ENCODE measurements at places on chromosomes 13 and 19.

- DNase-seq, result peak; percentile 54
These were observed 71.4 kb downstream of the ALOX5AP start for GRCh38 chr13:30806784-30807183.

DNA sequence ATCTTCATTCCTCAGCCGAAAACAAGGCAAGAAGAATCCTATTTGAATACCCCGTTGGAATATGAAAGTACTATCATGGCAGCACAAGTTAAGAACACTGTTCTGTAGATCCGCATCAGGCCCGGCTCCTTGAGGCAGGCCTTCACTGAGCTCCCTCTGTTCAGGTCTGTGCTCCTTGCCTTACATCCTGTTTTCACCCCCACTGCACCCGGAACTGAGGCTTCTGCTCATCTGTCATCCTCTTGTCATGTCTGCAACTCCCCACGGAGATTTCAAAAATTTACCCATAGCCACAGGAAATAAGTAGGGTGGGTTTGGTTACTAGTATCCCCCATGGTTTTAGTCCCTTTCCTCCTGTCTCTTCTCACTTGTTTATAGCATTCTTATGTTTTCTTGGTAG lies 861.9 kb downstream of the GPC5 start:
- no peak for DNase-seq

DNA sequence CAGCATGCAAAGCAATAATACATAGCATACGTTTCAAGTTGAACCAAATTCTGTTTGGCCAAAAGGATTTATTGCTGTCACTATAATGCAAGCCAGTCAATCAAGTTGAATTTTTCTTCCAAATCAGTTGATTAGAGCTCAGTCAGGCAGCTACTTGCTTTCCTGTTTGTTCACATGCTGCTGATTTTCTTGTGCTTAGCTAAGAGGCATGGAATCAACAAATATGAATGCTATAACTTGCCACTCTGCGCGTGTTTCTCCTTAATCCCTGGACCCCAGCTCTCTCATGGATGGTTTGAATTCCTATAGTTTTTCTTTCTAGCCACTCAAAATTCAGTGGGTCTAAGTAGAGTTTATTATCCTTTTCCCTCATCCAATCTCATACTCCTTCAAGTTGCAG lies 311.3 kb downstream of the KLF5 start:
- no peak for DNase-seq

DNA sequence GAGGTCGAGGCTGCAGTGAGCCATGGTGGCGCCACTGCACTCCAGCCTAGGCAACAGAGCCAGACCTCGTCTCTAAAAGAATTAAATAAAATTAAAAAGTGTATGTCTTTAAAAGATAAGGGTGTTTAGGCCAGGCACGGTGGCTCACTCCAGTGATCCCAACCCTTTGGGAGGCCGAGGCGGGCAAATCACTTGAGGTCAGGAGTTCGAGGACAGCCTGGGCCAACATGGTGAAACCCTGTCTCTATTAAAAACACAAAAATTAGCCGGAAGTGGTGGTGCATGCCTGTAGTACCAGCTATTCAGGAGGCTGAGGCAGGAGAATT lies 7.5 kb upstream of the SDHAF1 start:
- no peak for DNase-seq

GRCh38 chr19:19067276-19068072 lies 3.7 kb downstream of the SLC25A42 start:
- no peak for DNase-seq

GRCh38 chr13:76913898-76914297 lies 27.7 kb upstream of the KCTD12 start:
- DNase-seq, result no peak

DNA sequence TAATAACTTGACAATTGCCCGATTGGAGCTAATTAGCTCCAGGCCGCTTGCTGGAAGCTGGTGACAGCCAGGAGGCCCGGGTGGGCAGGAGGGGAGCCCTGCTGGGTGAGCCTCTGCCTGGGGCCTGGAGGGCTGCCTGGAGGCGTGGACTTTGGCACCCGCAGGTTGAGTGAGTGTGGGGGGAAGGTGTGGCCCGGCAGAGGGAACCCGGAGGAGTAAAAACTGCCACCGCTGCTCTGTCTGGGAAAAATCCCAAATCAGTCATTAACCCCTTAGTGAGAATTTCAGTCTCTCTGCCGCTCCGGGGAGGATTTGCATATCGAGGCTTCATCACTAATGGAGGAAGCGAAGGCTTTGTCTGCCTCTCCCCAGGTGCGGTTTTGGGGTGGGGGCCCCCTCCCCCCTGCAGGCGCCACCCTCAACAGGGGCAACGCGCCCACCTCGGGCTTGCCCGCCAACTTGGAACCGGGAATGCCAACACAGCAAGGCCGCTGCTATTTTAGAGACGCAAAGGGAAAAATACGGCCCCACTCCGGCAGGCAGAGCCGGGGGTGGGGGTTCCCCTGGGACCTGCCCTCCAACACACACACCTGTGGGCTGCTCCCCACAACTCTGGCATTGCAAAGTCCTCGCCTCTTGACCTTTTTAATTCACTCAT lies 6.2 kb downstream of the EFNA2 start:
- DNase-seq, result no peak

All from amniotic stem cell (primary cell).